ENCODE measurements at places on chromosomes 6 and 20.
A peak's percentile ranks its signal among the peaks of the same experiment; 100 is the strongest.

DNA sequence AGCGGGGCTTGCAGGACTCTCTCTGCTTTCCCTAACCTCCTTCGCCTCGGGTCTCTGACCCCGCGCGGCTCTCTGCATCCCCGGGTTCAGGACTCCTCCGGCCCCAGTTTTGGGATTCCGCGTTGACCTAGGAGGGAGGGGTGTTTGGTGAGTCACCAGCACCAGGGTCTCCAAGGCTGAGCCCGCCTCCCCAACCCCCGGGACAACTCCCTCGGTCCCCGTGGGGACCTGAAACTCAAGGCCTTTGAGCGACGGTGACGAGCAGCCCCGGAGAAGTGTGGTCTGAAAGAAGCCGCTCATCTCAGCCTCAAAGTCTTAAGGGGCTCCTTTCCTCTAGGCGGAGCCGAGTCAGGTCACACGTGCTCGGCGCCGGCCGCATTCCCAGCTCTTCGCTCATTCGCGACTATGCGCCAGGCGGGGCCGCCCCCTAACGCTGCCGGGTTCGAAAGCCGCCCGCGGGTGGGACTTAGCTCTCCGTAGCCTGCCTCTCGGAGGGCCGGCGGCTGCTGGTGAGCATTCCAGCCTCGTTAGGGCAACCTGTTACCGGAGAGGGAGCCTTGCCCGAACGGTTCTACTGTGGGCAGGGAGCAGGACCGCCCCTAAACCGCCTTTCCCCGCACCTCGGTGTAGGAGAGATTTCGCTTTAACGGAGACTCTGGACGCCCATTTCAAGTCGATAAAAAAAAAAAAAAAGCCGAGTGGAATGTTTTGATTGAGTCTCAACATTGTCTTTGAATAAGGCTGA lies 3.0 kb upstream of the PRDM13 start:
- DNase-seq, result no peak

GRCh38 chr6:124684621-124685020 lies 277.6 kb upstream of the RNF217 start:
- no peak for DNase-seq

DNA sequence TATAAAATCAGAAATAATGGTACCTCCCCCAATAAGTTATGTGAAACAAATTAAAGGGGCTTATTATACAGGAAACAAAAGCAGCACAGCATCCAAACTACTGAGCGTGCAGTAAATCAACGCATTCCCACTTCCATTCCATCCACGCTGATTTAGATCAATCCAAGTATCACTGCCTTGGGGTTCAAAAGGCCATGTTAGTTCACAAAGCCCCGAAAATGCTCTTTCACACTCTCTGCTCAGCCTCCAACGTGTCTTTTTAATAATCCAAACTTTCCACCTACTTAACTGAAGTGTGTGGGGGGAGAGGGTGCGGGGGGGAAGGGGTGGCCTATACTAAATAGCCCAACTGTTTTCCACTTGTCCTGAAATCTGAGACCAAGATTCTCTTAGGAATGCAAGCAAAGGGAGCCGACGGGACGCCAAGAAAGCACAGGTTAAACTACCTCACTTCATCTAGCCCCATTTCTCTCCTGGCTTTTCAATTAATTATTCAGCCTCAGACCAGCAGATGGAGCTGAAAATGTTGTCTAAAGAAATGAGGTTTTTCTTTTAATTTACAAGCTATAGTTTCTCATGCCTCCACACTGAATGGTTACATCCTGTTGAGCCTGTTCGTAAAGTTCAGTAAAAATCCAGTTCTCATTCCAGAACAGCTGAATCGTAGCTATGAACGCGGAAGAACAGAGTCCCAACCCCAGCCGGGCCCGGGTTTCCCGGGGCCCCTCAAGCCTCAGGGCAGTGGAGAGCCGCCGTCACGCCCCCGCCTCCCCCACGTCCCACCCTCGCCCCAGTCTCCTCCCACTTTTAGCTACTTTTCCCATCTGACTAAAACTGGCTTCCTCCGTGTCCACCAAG lies 1.0 kb upstream of the NXT1 start:
- DNase-seq, result peak; percentile 9

- no peak for DNase-seq
These were observed 116.6 kb downstream of the PTPRK start for GRCh38 chr6:128403618-128404444.

- no peak for DNase-seq
These were observed 29.0 kb downstream of the HDGFL1 start for GRCh38 chr6:22598339-22598738.

GRCh38 chr6:143476545-143476944 lies 25.9 kb downstream of the PEX3 start:
- no peak for DNase-seq

DNA sequence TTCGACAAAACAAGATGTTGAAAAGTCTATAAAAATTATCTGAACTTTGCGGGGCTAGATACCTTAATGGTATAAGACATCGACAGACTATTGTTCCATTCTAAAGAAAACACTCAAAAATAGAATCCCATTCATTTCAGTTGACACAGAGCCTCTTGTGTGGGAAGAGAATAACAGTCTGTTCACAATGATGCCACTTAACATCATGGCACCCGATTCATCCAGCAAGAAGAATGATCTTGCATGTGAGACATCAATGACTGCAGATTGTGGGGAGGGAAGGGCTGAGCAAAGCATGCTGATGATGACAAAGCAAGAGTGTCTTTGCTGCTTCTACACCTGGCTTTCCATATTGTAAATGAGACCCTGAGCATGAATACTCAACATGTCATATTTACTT lies 49.7 kb upstream of the ARMH2 start:
- no peak for DNase-seq

GRCh38 chr20:7231303-7231702 lies 463.8 kb downstream of the BMP2 start:
- DNase-seq, result no peak

GRCh38 chr20:62662422-62662821 lies 20.1 kb downstream of the SLCO4A1 start:
- no peak for DNase-seq

GRCh38 chr20:32115211-32115767 lies 5.8 kb downstream of the TM9SF4 start:
- no peak for DNase-seq

- DNase-seq, result peak; percentile 68
These were observed 20.4 kb upstream of the BPIFB1 start for GRCh38 chr20:33262658-33263065.

GRCh38 chr20:51195419-51195901 lies 172.6 kb upstream of the KCNG1 start:
- DNase-seq, result no peak

GRCh38 chr6:163370464-163371117 lies 43.9 kb upstream of the QKI start:
- DNase-seq, result no peak

GRCh38 chr6:41967312-41968287 lies 26.0 kb upstream of the CCND3 start:
- DNase-seq, result no peak

DNA sequence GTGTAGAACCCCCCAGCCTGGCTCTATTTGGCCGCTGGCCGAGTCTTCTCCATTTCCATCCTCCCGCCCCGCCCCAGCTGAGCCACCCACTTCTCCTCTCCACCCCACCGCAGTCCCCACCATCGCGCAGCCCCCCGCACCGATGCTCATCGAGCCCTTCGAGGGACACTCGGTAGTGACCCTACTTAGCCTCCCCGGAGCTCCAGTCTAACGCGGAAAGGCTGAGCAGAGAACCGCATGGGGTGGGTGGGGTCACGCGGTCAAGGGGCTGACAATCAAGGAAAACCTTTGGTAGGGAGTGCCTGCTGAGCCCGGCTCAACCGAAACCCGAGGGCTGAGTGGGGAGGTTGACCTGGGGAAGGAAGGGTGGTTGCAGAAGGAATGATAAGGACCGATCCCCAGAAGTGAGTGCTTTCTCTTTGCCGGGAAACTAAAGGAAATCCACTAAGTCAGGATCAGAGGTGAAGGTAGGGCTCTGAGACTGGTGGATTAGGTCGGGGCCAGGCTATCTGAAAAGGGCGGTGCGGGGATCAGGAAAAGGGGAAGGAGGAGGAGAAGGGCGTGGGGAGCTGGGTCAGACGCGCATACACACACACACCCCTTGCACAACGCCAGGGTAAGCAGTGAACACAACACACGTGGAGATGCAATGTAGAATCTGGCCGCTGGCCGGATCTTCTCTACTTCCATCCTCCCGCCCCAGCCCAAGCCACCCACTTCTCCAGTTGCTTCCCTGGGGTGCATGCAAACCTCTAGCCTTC lies 49.8 kb downstream of the CPXM1 start:
- DNase-seq, result no peak

DNA sequence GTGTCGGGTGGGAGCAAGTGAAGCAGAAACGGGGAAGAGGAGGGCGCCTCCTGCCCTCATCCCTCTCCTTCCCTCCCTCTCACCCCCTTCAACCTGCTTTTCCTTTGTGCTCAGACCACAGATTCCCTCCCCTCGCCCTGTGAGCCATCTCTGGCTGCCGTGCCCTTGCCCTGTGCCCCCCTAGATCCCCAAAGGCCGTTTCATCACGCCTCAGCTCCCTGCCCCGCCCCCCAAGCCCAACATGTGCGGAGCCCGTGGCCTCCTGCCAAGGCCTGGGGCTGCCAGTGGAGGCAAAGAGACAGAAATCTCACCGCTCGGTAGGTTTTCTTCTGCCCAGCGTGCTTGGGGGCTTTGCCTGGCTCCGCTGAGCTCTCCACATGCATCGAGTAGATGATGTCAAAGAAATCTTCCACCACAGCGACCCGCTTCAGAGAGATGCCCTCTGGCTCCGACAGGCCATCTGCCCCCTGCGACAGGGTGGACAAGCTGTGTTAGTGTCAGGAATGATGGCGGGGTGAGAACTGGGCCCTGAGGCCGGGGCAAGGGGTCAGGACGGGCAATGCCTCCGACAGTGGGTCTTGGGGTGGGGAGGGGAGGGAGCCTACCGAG lies 57.6 kb downstream of the NOL4L start:
- peak; percentile 94 for DNase-seq

- no peak for DNase-seq
These were observed 36.7 kb upstream of the ZSCAN9 start for GRCh38 chr6:28188111-28188979.

All from NCI-H2171 (cell line).